ENCODE measurements at places on chromosomes 3 and 15.

GRCh38 chr15:80183886-80184285 is 31.1 kb downstream of the FAH start:
- no peak overlapping the region for H3K27ac ChIP-seq
- H3K4me1 ChIP-seq, result no peaks in the 10 kb centered on the region
- DNase-seq, result no peak
- peaks cover 48% of the 10 kb centered on the region for H3K36me3 ChIP-seq
- no peak overlapping the region for H3K4me3 ChIP-seq

DNA sequence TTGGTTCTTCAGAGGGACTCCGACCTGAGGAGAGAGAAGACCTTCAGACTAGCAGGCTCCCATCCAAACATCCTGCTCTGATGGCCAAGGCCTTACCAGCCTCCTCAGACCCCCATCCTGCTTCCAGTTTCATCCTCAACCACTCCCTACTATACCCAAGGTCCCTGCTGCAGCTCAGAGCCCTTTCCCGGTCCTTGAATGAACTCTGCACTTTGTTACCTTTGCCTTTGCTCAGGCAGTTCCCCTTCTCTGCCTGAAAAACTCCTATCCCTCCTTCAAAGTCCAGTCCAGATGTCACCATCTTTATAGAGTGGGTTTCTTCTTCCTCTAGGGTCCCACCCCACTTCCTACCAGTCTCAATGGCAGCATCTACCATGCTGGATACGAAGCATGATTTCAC is 13.1 kb downstream of the EFCAB12 start:
- peaks cover 4% of the 10 kb centered on the region for H3K27me3 ChIP-seq
- no peak overlapping the region for H3K27ac ChIP-seq
- H3K4me1 ChIP-seq, result no peaks in the 10 kb centered on the region
- no peak overlapping the region for H3K4me3 ChIP-seq

DNA sequence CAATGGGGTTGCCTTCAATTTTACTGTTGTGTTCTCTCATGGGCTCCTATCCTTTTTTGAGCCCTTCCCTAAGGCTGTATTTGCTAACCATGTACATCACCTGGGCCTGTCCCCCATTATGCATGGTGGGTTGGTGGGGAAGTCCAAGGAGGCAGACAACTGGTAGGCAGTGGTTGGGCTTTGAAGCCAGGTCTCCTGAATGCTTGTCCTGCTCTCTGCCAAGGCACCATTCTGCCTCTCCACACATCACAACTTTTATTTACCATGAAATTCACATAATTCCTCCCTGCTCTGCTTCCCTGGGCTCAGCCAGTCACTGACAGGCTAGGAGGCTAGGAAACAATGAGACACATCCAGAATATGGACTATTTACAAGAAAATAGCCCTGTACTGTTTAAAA is 41.0 kb upstream of the COPB2 start:
- no peak overlapping the region for H3K4me3 ChIP-seq
- H3K27ac ChIP-seq, result no peak overlapping the region
- DNase-seq, result no peak
- H3K27me3 ChIP-seq, result no peaks in the 10 kb centered on the region

DNA sequence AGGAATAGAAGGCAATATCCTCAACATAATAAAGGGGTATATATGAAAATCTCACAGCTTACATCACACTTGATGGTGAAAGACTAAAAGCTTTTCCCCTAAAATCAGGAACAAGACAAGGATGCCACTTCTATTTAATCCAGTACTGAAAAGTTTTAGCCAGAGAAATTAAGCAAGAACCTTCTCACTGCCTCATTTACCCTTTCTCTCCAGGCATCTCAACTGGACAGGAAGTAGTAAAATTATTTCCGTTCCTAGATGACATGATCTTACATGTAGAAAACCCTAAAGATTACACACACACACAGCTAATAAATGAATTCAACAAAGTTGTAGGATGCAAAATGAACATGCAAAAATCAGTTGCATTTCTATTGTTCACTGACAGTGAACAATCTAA is 11.2 kb downstream of the SCAP start:
- no peak overlapping the region for H3K27ac ChIP-seq
- no peak for DNase-seq
- H3K36me3 ChIP-seq, result peaks cover 30% of the 10 kb centered on the region
- no peak overlapping the region for H3K4me3 ChIP-seq

DNA sequence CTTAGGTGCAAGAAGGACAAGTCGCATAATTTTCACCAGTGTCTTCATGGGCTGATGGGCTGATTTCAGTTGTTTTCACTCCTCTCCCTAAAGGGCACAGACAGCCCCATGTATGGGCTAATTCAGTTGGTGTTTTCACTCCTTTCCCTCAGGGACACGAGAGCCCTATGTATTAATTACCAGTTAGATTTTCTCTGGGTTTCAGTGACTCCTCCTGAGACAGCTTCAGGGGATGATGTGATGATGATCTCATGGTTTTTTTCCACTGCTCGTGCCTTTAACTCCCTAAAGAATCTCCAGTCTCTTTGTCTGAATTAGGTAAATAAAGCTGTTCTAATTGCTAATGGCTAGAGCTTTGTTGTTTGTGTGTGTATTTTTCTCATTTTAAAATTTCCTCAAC is 9.9 kb downstream of the RAMAC start:
- no peak for DNase-seq
- H3K36me3 ChIP-seq, result peaks cover 3% of the 10 kb centered on the region
- H3K27ac ChIP-seq, result no peak overlapping the region
- no peak overlapping the region for H3K4me3 ChIP-seq

- H3K27ac ChIP-seq, result no peak overlapping the region
- DNase-seq, result no peak
- H3K27me3 ChIP-seq, result no peaks in the 10 kb centered on the region
- no peak overlapping the region for H3K4me3 ChIP-seq
- no peaks in the 10 kb centered on the region for H3K36me3 ChIP-seq
These were observed 494.5 kb downstream of the RBMS3 start for GRCh38 chr3:29775340-29775739.

- peaks cover 64% of the 10 kb centered on the region for H3K27me3 ChIP-seq
- no peak overlapping the region for H3K4me3 ChIP-seq
- no peak overlapping the region for H3K27ac ChIP-seq
- no peak for DNase-seq
These were observed 10.2 kb downstream of the ZIC4 start for GRCh38 chr3:147395899-147396711.

- no peaks in the 10 kb centered on the region for H3K36me3 ChIP-seq
- H3K27ac ChIP-seq, result no peak overlapping the region
- no peak overlapping the region for H3K4me3 ChIP-seq
- H3K4me1 ChIP-seq, result no peaks in the 10 kb centered on the region
These were observed 78.3 kb downstream of the LRRK1 start for GRCh38 chr15:100997442-100997841.
